ENCODE measurements at places on chromosomes 4 and X.
A peak's percentile ranks its signal among the peaks of the same experiment; 100 is the strongest.

DNA sequence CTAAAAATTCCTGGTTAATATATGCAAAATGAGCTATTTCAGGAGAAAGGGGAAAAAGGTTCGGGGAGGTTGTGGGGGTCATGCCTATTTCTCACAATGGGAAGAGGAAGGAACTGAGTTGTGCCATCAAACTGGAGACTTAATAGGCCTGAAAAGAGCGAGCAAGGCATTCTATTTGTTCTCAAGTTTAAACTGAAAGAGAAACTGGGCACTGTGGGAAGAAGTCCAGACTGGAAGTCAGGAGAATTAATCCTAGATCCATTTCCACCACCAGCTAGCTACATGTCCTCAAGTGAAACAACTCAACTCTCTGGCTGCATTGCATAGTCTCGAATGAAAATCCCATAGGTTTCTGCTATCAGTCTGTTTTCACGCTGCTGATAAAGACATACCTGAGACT lies 50.6 kb downstream of the PPARGC1A start:
- no peak for DNase-seq

DNA sequence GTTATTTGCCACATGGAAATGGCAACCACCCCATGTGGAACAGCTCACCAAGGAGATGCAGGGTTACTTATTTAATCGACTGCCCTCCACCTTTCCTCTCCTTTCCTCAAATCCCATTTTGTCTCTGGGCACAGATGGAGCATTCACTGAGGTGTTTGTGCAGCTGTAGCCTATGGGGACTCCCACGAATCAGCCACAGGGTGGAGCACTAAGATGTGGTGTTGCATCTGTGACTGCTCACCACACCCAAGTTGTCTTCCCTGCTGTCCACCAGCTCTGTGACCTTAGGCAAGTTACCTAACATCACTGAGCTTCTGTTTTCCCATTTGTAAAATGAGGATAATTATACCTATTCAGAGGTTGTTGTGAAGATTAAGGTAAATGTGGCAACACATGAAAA lies 252.4 kb upstream of the CPEB2 start:
- DNase-seq, result no peak

DNA sequence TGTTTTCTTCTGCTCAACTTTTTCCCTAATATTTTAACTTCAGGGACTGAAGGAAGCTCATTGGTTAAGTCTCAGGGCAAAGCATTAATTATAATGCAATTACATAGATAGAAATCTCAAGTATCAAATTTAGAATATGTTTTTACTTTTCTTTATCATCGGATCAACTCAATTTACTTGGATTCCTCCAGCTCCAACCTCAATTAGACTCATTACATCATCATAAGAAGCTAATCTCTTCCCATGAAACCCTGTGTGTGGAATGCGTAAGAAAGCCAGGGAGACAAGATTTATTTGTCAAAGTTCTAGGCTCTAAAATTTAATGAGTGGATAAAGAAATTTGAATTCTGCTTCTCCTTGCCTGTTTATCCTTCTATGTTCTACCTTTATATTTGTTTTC lies 918.4 kb downstream of the ADGRL3 start:
- DNase-seq, result no peak

- no peak for DNase-seq
Measured at GRCh38 chrX:108198420-108198819, 106.8 kb downstream of the ATG4A start.

GRCh38 chr4:152168987-152169616 lies 366.8 kb downstream of the FBXW7 start:
- no peak for DNase-seq

- DNase-seq, result peak; percentile 37
Measured at GRCh38 chr4:112765317-112765974, 128.5 kb downstream of the LARP7 start.

DNA sequence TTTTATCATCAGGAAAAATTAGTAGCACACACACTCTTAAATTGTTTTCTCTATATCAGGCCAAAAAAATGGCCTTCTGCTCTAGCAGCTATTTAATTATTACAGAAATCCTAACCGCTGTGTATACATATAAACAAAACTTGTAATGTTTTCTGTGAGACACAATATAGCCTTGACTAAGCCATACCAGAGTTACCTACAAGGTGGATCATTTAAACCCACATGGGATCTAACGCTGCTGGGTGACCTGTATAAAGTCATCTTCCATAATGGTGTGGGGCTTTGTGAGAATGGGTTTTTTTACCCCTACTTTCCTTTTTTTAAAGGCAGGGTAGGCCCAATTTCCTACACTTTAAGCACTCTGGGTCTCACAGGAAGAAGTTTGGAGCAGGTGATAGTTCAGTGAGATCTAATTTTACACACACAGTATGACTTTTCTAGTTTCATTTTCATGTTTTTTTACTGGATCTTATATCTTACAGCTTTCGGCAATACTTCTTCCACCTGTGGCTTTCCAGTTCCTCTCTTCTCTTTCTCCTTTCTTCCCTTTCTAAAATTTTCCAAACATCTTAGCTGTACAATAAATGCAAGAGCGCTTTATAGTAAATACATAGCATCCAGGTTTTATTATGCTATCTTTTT lies 66.9 kb upstream of the MMAA start:
- no peak for DNase-seq

DNA sequence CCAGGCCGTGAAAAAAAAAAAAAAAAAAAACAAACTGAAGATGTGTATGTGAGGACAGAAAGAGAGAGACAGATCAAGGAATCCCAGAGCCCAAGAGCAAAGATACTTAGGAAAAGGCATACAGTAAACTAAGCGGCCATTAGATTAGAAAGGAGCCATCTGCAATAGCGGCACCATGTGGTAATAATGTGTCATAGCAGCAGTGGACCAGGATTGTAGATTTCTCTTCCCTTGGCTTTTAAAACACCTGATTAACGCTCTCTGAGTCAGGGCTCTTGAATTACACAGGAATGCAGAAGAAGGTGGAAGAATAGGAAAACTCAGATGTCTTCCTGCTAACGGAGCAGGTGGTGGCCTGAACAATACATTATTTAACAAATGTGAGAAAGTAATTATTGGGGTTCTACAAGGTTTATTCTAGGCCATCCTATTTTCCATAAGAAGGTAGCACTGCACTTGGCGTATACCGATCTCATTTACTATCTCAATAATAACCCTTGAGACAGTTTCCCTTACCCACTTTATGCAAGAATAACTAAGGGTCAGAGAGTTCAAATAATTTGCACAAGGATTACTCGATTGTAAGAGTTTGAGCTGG lies 182.7 kb downstream of the KCNIP4 start:
- peak; percentile 68 for DNase-seq

DNA sequence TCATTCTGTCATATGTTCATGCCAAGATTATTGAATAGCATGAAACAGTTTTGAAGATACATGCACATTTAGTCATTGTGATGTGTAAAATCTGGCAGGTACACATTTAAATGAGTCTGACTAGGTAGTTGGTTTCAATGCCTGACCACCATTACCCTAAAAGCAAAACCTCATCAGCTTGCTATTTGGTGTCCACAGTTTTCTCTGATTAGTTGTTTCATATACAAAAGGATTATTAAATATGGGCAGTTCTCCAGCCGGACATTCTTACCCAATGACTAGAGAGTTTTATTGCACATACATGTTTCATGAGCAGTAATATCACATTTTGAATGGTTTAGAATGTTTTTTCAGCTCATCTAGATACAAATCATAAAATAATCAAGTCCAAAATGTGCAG lies 23.7 kb downstream of the DCHS2 start:
- DNase-seq, result no peak

GRCh38 chr4:113958766-113959538 lies 20.5 kb downstream of the ARSJ start:
- no peak for DNase-seq

DNA sequence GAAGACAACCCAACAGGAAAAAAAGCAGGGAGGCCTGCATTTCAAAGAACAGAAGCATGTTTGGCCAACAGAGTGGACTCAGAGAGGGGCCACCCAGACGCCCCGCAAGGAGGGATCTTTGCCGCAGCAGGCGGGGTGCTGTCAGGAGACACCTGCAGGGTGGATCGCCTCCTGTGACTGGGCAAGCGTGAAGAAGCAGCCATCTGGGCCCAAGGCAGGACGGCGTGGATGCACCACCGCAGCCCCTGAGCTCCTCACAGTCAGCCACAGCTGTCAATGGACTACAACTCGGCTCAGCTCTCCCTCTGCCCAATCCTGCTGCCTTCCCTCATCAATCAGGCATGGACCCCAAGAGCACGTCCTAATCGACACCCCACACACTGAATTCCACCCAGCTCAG lies 32.0 kb upstream of the MAN2B2 start:
- no peak for DNase-seq

DNA sequence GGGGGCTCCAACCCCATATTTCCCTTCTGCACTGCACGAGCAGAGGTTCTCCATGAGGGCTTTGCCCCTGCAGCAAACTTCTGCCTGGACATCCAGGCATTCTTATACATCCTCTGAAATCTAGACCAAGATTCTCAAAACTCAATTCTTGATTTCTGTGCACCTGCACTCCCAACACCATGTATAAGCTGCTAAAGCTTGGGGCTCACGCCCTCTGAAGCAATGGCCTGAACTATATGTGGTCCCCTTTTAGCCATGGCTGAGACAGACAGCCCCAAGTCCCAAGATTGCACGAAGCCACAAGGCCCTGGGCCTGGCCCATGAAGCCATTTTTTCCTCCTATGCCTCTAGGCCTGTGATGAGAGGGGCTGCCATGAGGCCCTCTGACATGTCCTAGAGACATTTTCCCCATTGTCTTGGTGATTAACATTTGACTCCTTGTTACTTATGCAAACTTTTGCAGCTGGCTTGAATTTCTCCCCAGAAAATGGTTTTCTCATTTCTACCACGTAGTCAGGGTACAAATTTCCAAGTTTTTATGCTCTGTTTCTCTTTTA lies 468.0 kb upstream of the SLIT2 start:
- DNase-seq, result no peak

- DNase-seq, result no peak
Measured at GRCh38 chrX:110531873-110532580, 173.4 kb downstream of the RTL9 start.

GRCh38 chr4:151804821-151805220 lies 44.0 kb upstream of the GATB start:
- no peak for DNase-seq

GRCh38 chr4:23297327-23297726 lies 592.5 kb downstream of the PPARGC1A start:
- DNase-seq, result no peak

- DNase-seq, result peak; percentile 14
Measured at GRCh38 chr4:100258675-100259074, 68.4 kb upstream of the DDIT4L start.

DNA sequence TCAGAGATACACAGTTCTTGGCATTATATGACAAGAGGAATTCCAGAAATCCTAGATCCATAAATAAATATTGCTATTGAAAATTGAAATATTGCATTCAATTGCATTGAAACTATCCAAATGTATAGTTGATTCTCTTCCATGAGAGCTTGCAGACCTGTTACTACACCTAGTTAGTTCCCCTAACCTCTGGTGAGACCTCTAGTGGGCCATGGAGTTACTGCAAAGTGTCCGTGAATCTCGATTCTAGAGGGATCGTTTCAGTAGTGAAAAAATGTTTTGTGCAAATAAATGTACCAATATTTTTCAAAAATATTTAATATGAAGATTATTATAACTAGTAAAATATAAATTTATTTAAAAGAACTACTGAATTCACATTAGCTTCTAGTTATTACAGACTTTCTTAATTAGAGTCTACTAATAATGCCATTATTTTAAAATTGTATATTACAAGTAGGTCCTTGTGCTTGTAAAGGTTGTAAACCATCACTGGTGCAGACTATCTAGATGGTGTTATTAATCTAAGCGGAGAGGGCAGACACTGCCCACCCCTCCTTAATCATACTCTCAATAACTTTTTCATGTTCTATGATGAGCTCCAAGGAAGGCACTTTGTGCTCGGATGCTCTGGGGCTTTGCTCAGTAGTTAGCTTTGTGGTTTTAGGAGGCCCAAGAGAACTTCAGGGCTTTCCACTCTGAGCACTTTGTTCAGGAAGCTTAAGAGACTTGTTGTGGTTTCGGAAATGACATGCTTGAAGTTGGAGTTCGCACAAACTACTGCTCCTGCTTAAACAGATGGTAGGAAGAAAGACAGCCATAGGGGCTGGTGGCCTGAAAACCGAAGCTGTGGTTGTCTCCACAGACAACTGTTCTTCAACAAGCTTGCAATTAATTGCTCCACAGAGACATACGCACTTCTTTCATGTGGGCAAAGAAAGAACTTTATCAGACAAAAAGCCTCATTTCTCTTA lies 42.8 kb downstream of the IL21 start:
- DNase-seq, result peak; percentile 21

GRCh38 chr4:1172228-1172851 lies at the start of gene SPON2:
Gene SPON2 (minus strand): TSS chr4:1172583.
- DNase-seq, result no peak

- DNase-seq, result no peak
Measured at GRCh38 chrX:103183912-103184311, 31.0 kb upstream of the BEX4 start.

GRCh38 chrX:23435575-23435974 lies 100.9 kb downstream of the PTCHD1 start:
- peak; percentile 68 for DNase-seq

GRCh38 chr4:177400030-177400429 lies 42.2 kb downstream of the AGA start:
- no peak for DNase-seq

- DNase-seq, result no peak
Measured at GRCh38 chrX:37871626-37872302, 24.4 kb upstream of the DYNLT3 start.

GRCh38 chr4:3305610-3306371 lies 13.0 kb downstream of the RGS12 start:
- DNase-seq, result peak; percentile 39

- DNase-seq, result no peak
Measured at GRCh38 chr4:156941940-156942548, 29.6 kb downstream of the PDGFC start.

DNA sequence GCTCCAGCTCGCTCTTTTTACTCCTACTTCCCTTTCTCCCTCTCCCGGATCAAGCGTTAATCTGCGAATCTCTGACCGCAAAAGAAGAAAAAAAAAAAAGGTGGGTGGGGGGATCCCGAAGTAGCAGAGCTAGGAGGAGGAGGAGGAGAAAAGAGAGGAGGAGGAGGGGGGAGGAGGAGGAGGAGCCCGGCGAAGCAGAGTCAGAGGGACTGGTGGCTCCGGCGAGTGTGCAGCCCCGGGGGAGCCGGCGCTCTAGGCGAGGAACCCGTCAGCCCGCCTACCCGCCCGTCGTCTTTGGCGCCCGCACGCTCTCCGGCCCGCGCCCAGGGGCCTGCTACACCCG lies at the start of gene NHSL2:
Gene NHSL2 (plus strand): TSS at position 203 of the 343 bp plus-strand sequence.
- DNase-seq, result peak; percentile 45

- peak; percentile 8 for DNase-seq
Measured at GRCh38 chrX:100946299-100946927, 17.7 kb upstream of the XKRX start.

GRCh38 chr4:78343682-78344081 lies 207.9 kb upstream of the ANXA3 start:
- DNase-seq, result no peak

- DNase-seq, result no peak
Measured at GRCh38 chr4:74282926-74283325, 25.3 kb upstream of the EPGN start.
